NCI-H187 (cell line): ENCODE measurements at places on chromosomes 2 and 18.

GRCh38 chr18:78169174-78169864, 810.3 kb upstream of the SALL3 start:
- no peak for DNase-seq

DNA sequence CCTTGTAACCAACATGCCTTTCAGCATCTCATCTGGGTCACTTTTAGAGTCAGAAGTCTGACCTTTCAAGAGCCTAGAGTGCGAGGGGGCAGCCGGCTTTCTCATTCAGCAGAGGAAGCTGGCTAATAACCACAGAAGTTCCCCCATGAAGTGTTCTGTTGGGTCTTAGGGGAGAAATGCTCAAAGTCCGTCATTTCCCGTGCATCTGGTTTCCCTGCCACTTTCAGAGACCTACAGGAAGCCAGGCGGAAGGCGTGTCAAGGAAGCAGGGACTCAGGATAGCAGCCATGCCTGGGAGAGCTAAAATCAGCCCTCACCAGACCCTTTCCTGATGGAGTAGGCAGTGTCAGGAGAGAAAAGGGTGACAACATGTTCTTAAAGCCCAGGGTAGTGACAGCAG, 301.8 kb upstream of the ID2 start:
- DNase-seq, result no peak

DNA sequence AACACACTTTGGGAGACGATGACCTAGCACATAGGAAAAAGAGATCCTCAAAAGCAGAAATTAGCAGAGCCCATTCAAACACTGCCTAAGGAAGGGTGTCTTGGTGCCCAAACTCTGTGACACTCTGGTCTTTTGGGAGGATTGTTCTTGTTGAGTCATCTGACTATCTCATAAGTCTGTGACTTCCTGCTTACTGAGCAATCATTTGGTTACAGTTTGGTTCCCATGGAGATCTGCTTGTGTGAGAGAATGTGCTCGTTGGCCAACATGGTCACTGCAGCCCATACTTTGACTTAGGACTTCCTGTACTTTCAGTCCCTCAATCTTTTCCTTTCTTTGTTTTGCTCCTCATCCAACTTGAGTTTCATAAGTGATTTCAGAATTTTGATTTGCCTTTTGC, 602.9 kb downstream of the NYAP2 start:
- no peak for DNase-seq

DNA sequence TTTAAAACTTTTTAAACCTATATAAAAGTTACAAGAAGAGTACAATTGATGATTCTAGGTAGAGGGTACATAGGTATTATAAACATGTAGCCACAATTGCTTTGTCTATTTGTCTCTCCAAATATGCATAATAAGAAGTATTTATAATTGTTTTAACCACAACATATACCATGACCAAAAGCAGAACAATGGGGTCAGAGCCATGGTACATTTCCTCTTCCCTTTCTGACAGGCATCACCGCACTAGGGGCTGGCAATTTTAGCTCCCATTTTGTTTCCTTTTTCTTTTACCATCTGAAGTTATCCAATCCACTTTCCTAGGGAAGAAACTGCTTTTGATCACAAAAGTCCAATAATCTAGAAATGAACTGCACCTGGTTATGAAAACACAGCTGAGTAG, 49.3 kb downstream of the TMX3 start:
- DNase-seq, result no peak

DNA sequence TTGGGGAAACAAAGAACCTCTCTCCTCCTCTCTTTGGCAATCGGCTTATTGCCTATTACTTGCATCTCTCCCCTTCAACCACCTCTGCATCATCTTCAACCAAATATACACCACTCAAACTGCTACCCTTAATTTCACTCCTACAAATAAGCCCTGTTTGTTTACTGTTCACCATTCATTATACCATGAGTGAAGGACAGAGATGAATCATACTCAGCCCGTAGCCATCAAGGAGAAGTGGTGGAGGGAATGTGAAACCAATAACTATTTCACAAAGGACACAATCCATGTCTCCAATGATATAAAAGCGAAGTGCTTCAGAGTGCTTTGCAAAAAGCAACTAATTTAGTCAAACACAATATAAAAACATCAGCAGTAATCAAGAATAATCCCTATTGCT, 76.8 kb downstream of the CACNB4 start:
- DNase-seq, result no peak

- no peak for DNase-seq
These were observed 26.6 kb downstream of the CFAP210 start for GRCh38 chr2:169667583-169667982.

GRCh38 chr2:239831861-239832489, 193.2 kb downstream of the NDUFA10 start:
- DNase-seq, result no peak

- DNase-seq, result no peak
These were observed 139.2 kb downstream of the SLC4A3 start for GRCh38 chr2:219766658-219767057.

DNA sequence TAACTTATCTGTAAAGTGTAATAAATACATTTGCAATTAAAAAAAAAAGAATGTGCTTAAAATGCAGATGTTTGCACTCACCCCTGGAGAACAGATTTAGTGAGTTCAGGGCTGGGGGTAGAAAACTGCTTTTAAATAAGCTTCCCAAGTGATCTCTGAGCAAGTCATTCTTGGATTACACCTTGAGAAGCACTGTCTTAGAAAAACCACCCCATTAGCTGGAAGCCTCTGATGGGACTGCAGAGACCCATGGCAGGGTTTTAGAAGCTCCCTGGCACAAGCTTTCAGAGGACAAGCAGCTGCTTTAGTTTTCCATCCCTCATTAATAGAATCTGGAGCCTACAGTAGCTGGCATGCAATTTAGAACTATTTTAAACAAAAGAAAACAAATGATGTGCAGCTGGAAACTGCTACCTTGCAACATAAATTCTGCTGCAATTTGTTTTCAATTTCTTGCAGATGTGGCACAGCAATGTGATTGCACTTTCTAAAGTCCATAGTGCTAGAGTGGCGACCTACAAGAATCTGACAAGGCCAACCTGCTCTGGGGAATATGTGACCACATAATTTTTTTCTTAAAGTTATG, 141.5 kb downstream of the CDC42EP3 start:
- no peak for DNase-seq

DNA sequence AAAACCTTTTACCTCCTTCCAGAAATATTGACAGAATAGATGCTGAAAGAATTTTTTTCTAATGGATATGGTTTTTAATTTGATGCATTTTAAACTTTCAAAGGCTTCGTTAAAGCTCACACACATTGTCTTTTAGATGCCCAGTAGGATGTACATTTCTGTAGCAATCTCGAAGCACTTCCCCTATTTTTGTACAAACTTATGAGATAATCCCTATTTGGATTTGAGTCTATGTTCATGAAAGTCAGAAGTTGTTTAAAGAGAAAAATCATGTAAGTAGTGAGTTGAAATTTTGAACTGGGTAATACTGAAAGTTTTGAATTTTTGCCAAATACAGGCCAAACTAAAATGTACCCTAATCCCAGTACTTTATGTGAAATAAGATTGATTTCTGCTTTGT, 38.1 kb upstream of the MMADHC start:
- no peak for DNase-seq

- no peak for DNase-seq
These were observed 7.8 kb upstream of the ANXA4 start for GRCh38 chr2:69734035-69734611.

DNA sequence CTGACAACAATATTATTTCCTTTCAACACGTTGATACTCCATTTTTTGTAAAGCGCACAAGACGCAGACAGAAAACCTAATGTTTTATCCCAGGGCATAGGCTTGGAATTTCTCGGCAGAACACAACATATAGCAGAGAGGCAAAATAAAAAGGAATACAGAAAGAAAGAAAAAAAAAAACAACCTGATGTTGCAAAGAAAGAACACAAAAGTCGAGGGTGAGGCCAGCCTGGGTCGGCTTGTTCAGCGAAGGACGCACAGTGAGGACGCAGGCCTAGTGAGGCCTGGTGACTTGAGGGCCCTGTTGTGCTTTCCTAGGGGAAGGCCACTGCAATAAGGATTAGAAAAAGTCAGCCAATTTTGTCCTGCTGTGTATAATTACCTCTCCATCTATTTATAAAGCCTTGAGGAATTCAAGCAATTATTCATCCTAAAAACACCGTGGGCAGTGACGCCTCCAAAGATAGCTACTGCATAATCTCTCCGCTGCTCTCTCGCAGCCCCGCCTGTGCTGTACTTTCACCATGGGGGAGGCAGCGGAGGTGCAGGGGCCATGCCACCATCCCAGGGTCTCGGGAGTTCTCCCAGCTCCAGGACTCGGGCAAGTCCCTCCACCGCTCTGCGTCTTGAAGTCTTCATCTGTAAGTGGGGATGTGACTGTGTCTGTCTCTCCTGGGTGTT, 61.9 kb upstream of the SH3RF3 start:
- DNase-seq, result no peak

DNA sequence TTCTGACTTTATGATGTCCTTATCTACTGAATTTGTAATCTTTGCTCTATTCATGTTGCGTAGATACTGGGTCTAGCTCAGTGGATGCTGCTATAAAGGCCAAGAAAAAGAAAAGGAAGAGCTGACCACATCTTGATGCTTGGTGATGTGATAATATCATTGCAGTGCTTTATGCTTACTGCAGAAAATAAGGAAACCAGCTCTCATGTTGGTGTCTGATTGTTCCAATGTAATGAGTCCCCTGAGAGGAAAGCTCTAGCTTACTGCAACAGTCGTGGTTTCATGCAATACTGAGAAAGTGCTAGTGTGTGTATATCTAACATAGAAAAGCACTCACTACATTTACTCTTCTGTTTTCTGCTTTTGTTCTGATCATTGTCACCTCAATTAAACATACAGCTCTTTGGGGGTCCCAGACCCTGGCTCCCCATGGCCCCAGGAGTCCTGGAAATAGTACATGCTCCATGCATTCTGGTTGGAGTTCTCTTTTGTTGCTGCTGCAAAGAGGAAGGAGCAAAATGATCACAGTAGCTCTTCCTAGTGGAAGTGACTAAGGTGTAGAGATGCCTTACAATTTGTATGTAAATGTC, 338.8 kb downstream of the CYRIA start:
- DNase-seq, result no peak

GRCh38 chr2:70089220-70089982, 2.1 kb downstream of the PCBP1 start:
- DNase-seq, result no peak

DNA sequence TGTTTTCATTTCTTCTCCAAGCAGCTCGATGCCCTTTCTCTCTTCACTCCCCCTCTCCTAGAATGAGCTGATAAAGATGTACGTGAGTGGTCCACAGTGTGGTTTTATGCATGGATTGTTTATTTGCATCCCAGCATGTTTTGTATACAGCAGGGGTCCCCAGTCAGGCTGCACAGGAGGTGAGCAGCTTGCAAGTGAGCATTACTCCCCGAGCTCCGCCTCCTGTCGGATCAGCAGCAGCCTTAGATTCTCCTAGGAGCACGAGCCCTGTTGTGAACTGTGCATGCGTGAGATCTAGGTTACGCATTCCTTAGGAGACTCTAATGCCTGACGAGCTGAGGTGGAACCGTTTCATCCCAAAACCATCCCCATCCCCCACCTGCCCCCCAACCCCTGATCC, 262.6 kb downstream of the AGAP1 start:
- no peak for DNase-seq

GRCh38 chr2:191582355-191582754, 95.6 kb upstream of the NABP1 start:
- DNase-seq, result no peak

DNA sequence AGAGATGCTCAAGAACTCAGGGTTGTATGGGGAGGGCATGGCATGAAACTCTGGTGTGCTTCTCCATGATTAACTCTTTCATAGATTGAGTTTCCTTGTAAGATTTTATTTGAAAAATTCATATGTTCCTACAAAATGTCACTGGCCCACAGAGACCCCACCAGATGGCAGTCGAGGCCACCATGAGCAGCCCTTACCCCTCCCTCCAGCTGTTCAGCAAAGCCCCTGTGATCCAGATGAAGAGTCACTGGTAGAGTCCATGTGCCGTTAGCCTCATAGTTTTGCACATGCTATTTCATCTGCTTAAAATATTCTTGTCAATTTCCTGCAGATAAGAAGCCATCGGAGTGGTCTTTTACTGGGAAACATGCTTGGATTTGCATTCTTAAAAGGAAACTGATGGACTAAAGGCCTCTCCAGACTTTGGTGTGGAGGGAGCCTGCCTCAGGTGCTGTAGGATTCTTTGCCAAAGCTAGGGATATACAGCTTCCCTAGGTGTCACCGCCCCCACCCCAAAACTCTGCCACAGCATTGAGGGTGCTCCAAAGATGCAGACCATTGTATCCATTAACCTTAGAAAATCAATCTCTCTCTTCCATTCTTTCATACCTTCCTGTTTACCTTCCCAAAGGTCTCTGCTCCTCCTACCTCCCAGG, 18.8 kb downstream of the ZNF385B start:
- no peak for DNase-seq

- no peak for DNase-seq
These were observed at the start of gene DSC3 for GRCh38 chr18:31042406-31043181. Gene DSC3, minus strand, starts transcription at chr18:31042742. Its CDS starts 82 bp downstream, at chr18:31042660.

- DNase-seq, result no peak
These were observed 219.3 kb upstream of the TNP1 start for GRCh38 chr2:217079165-217079564.

DNA sequence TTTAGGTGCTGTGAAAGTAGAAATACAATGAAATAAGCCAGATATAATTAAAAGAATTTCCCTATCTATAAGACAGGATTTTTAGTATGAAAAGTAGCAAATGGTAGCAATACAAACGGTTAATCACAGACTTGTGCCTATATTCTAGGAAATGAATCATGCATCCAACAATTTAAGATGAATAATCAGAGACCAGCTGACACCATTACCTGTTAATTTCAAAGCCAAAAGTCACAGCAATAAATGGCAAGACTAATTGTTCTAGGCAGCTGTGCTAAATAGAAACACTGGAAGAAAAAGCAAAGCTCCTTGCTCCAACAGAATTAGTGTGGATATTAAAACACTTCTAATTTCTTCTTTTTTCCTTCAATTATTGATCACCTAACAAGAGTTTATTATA, 35.1 kb upstream of the MPP4 start:
- no peak for DNase-seq

DNA sequence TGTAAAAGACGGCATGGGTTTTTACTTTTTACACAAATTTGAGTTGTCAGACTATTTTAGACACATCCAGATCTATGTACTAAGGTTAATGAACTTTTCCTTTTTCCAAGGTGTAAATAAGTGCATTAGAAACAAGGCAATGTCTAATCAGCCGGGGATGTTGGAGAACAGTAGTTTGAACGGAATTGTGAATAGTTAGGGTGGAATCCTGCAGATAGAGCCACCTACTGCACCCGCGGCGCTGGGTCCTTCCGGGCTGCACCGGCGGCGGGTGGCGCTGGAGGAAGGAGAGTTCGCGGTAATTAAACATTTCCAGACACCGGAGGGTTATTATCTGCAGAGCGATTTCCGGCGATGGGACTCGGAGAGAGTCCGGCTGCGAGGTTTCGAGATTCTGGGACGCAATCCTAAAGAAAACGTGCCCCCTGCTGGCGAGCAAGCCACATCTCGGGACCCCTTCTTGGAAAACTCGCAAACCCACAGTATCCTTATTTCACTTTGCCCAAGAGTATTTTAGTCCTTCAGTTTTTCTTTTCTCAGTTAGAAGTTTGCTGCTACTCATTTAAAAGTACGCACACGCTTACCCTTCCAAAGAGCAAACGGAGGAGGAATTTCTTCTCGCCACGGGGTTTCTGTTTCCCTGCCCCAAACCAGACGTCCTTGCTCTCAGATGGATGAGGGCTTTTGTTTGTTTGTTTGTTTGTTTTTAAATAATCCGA, 4.5 kb upstream of the OSR1 start:
- DNase-seq, result peak; percentile 82

GRCh38 chr2:3972377-3972776, 269.0 kb downstream of the DCDC2C start:
- no peak for DNase-seq
